ENCODE measurements at places on chromosomes 3 and 15.

DNA sequence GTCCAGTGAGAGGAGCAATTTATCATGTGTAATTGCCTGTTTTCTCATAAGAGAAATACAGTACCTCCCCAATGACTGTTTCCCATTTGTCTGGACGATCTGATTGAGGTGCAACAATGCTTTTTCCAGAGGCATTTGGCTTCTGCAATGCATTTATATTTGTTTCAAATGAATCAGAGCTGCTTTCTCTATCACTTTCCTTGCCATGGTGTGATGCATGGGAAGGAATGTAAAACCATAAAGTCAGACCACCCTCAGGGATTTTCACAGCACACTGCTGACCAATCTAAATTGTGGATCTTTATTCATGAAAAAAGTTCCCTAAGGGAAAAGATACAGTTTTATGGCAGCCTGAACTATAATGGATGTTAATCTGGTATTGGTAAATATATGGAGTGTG, 333.0 kb downstream of the ZNF385D start:
- DNase-seq: no peak

DNA sequence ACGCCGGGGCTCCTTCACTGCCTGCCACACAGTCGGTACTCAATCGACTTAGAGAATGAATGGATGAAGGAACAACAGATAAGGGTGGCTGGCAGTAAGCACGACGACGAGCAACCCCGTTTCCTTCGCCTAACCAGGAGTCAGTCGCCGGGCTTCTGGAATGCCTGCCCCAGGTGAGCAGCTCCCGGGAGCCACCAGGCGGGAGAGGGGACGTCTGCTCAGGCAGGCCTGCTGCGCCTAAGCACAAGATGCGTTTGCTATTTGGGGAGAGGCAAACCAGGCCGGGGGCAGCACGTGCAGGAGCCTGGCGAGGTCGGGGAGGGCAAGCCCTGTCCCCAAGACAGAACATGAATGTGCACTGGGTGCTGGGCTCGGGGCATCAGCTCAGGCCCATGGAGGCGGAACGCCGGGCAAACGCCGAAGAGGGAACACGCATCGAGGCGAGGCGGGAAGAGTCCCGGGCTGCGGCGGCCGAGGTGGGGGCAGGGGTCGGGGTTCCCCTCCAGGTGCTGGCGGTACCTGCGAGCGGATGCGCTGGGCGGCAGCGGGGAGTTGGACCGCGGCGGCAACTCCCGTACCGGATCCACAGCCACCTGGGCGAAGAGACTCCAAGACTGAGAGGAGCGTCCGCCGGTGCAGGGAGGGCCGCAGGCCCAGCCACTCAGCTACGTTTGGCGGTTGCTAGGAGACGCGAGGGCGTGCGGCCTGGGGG, at the start of gene CFAP92:
Gene CFAP92 (minus strand): TSS at position 616 of the 712 bp plus-strand sequence. CDS start 772 bp downstream, outside the sequence.
- peak; percentile 42 for DNase-seq

GRCh38 chr3:56681984-56682461, 1.0 kb downstream of the TASOR start:
- DNase-seq: peak; percentile 61

DNA sequence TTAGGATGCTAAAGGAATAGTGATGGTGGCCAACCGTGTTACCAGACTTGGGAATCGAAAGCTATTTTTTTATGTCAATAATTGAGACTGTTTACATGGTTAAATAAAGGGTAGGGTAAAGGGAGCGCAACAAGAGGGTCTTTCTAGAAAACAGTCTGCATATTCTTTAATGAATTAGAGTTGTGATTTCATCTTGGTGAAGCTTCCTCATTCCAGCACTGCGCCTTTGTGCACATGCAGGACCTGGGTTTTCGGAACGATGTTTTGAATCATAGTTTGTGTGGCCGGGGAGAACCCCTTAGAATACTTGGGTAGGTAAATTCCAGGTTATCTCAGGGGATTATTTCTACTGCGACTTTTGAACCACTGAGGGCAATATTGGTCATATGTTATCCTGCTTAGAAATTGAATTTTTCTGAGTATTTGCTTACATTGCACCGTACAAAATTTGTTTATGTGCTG, 1.3 kb downstream of the PIK3CA start:
- DNase-seq: peak; percentile 57

DNA sequence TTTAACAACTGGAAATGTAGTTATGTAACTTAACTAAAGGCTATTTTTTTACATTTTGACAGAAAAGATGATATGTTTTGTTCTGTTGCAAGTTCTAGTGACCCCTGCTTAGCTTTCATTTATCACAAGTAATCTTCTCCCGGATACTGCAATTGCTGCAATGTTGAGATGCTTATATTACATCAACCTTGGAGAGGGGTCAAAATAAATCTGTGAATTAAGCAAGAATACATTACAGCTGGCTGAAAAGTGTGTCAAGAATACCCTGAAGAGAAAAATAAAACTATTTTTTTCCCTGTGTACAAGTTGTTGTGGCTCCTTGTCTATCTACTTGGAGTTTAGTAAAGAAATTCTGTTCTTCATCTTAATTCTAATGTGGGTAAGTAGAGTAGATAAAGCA, 232.1 kb upstream of the GOLIM4 start:
- DNase-seq: no peak

- DNase-seq: no peak
Measured at GRCh38 chr3:188239035-188239434, 85.1 kb downstream of the LPP start.

DNA sequence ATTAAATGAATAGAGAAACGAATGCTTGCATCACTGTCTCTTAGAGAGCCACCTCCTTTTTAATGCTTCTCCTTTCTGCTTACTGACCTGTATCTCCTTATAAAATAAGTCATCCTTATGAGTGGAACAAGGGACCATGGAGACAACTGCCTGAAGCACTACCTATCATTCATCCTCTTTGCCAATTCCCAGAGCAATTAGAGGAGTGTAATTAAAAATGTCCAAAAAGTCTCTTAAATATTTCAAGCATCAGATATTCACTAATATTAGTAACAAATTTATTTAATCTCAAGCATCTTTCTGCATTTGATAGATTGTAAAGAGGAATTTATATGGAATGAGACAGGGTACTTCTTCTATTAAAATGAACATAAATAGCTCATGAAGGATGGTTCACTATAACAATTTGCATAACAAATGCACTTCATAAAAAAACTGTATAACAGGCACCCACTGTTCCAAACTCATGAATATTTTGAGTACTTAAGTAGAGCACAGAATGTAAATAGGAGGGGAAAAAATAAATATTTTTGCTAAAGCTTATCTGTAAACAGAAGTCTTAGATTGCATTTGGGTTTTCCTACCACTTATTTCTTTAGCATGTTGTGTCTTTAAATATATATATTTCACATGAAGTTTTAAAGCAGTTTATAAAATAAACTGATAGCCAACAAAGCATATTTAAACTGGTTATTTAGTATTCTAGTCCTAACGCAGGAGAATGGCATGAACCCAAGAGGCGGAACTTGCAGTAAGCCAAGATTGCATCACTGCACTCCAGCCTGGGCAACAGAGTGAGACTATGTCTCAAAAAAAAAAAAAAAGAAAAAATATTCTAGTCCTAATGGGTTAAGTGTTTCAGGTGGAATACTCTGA, 269.3 kb downstream of the TBL1XR1 start:
- DNase-seq: peak; percentile 56

- no peak for DNase-seq
Measured at GRCh38 chr15:101042320-101042719, 123.2 kb downstream of the LRRK1 start.

DNA sequence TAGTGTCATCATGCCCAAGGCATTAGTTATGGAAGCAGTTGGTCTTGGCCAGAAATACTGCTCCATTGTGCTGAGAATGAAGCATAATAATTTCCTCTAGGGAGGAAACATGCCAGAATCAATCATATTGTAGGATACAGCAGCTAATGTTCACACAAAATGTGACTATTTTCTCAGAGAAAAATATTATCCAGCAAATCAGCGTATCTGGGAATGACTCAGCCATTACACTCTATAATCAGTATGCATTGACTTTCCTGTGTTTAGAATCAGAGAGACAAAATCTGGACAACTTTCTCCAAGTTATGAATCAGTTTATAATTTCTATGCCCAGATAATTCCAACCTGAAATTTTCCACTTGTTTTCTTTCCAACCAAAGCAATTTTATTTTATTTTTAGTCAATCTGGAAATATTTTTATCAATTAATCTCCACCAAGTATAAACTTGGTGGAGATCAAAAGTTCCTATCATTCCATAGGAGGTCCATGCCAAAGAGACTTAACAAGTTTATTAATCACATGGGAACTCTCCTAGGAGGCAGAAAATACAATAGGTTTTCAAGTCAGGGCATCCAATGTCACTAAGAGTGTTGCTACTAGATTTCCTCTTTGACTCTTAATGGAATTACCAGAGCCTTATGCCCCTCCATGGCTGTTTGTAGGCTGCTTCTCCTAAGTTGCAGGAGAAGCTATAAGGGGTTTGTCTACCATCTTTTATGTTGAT, 36.4 kb downstream of the SUCNR1 start:
- DNase-seq: no peak
